ENCODE measurements at places on chromosomes 16 and 17. TPM values are rescaled to one million over a fixed set of nuclear protein-coding genes. Genes with fewer than 3 reads are reported as not detected.

The ATP2A3 gene
- polyA plus RNA-seq: 5.1 TPM

The CDH5 gene
- polyA plus RNA-seq: 62.3 TPM

The GAS2L2 gene
- polyA plus RNA-seq: not detected

The MYOCD gene
- 24.6 TPM for polyA plus RNA-seq

Data from heart left ventricle (tissue), 16 donors.